ENCODE measurements at places on chromosomes 7 and 10. TPM values are rescaled to one million over a fixed set of nuclear protein-coding genes. Genes with fewer than 3 reads are reported as not detected.

DNA sequence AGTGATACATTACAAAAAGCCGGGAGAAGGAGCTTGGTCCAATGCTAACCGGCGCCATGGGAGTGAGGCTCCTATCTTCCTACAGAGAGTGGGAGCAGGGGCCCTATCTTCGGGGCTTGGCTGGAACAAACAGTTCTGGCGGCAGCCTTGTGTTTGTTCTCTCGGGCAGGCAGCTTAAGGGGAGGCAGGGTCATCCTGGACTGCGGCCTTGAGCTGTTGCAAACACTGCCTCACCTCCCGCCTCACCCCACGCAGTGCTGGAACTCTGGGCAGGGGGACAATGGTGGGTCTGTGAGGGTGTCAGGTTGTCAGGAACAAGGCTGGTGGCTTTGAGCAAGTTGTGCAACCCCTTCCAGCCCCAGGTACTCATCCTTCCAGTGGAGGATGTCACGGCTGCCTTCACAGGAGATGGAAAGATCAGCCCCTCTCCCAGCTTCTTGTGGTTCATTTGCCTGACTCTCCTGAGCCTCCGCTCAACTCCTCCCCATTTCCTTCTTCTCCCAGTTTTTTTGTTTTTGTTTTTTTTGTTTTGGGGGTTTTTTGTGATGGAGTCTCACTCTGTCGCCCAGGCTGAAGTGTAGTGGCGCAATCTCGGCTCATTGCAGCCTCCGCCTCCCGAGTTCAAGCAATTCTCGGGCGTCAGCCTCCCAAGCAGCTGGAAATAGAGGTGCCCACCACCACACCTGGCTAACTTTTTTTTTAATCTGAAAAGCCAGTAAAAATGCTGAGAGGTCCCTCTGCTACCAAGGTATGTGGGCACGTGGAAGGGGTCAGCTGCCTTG, 57.4 kb downstream of the SPOCK2 start:
- no peak for DNase-seq

- DNase-seq: no peak
Measured at GRCh38 chr7:129604713-129605437, 6.6 kb upstream of the NRF1 start.

DNA sequence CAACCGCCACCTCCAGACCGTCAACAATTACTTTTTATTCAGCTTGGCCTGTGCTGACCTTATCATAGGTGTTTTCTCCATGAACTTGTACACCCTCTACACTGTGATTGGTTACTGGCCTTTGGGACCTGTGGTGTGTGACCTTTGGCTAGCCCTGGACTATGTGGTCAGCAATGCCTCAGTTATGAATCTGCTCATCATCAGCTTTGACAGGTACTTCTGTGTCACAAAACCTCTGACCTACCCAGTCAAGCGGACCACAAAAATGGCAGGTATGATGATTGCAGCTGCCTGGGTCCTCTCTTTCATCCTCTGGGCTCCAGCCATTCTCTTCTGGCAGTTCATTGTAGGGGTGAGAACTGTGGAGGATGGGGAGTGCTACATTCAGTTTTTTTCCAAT, 146.6 kb downstream of the CHRM2 start:
- DNase-seq: no peak

DNA sequence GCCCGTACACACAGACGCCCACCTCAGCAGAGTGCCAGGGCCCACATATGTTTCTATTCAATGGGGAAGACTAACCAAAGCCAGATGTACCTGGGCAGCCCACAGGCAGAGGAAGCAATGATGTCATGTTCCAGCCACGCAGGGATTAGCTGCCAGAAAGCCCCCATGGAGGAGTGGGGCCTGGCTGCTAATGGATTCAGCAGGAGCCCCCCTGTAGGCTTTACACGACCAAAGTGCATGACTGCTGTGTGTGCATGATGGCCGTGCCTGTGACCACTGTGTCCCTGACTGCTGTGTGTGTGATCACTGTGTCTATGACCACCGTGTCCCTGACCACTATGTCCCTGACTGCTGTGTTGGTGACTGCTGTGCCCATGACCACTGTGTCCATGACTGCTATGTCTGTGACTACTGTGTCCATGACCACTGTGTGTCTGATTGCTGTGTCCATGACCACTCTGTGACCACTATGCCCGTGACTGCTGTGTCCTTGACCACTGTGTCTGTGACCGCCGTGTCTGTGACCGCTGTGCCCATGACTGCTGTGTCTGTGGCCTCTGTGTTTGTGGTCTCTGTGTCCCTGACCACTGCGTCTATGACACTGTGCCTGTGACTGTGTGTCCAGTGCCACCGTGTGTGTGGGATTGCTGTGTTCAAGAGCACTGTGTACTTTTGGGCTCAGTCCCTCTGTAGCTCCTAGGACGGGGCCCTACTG, 409.3 kb downstream of the RPS24 start:
- DNase-seq: no peak

GRCh38 chr10:114359041-114359952, 45.0 kb downstream of the AFAP1L2 start:
- no peak for DNase-seq

DNA sequence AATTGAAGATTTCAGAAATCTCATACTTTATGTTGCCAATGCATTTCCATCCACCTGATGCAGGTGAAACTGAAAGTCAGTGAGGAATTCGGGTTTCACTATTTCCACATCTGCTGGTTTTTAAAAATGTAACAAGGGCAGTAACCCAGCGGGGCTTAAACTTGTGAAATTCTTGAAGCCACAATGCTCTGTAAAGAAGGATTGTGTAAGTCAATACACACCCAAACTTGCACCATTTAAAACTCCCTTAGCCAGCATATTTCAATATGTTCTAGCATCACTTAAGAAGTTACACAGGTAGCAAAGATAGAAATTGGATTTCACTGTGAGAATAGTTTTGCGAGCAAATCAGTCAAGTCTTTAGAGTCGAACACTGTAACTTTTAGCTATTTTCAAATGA, 386.1 kb downstream of the PLXDC2 start:
- no peak for DNase-seq

GRCh38 chr10:71433768-71434744, 37.3 kb downstream of the CDH23 start:
- DNase-seq: no peak

DNA sequence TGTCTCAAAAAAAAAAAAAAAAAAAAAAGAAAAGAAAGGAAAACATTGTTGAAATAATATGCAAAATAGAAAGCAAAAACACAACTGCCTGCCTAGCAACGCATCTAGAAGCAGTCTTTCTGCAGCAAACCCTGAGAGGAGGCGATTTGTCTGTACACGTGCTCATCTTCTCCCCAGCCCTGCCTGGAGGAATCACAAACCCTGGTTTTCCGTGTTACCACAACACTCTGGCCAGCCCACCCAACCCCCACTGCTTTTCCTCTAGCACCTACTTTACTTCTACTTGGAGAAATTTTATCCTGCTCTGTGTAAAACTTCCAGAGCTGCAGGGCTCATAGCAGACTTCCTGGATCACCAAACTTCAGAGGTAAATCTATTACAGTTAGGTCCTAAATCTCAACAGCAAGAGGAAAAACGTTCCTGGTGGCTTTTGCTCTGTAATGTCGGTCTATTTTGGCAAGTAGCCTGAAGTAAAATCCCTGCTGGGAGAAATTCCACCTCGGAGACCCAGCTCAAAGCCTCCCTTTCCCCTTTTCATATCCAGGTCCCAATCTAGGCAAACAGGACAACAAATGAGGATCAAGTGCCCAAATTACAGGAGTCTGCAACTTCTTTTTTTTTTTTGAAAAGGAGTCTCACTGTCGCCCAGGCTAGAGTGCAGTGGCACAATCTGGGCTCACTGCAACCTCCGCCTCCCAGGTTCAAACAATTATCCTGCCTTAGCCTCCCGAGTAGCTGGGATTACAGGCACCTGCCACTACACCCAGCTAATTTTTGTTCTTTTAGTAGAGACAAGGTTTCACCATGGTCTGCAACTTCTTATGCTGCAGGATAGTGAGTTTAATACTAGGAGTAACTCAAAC, 91.6 kb downstream of the DNMBP start:
- DNase-seq: peak; percentile 41

DNA sequence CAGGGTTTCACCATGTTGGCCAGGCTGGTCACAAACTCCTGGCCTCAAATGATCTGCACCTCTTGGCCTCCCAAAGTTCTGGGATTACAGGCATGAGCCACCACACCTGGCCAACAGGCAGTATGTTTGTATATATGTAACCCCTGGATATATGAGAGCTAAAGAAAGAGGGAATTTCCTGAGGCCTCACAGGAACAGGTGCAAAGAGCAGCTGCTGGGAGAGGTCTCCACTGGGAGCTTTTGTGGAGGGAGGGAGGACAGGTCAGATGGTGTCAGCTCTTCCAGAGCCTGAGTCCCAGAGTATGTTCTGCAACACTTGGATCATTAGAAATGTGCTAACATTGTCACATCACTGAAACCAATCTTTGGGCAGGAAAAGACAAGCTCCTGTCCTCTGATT, 110.1 kb upstream of the KIF5B start:
- no peak for DNase-seq

DNA sequence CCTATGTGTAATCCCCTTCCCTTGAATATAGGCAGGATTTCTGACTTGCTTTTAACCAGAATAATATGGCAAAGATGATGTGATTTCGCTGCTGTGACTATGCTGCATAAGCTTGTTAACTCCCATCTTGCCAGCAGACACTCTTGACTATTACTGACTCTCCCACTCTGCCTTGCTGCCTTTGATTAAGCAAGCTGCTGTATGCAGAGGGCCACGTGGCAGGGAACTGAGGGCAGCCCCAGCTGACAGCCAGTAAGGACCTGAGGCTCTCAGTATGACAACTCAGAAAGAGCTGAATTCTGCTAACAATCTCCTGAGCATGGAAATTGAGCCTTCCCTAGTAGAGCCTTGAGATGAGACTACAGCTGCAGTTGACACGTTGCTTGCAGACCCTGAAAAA, 279.4 kb upstream of the CACNA2D1 start:
- no peak for DNase-seq

DNA sequence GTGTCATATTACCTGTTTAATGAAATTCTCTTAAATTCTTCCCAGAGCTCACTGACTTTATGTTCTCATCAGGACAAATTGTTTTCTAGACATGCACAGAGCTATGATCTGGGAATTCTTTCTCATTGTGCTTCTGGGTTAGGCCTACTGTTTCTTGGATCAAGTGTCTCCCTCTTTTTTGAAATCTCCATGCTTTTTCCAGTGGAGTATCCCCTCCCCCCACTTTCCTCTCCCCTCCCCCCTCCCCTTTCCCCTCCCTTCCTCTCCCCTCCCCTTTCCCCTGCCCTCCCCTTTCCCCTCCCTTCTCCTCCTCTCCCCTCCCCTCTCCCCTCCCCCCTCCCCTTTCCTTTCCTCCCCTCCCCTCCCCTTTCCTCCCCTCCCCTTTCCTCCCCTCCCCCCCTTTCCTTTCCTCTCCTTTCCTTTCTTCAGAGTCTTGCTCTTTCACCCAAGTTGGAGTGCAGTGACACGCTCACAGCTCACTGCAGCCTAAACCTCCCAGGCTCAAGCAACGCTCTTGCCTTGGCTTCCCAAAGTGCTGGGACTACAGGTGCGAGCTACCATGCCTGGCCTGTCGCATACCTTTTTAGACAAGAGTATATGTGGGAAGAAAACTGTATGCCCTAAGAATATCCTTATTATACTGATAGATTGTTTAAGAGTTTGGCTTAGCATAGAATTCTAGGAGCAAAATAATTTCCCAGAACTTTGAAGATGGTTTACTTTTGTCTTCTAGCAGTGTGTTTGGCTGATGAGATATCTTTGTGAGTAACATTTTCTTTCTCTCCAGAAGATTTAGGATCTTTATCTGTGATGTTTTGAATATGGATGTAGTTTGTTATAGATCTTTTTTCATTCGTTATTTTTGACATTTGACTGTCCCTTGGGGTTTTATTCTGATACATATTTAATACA, 2.5 kb downstream of the DYNC2I1 start:
- no peak for DNase-seq

DNA sequence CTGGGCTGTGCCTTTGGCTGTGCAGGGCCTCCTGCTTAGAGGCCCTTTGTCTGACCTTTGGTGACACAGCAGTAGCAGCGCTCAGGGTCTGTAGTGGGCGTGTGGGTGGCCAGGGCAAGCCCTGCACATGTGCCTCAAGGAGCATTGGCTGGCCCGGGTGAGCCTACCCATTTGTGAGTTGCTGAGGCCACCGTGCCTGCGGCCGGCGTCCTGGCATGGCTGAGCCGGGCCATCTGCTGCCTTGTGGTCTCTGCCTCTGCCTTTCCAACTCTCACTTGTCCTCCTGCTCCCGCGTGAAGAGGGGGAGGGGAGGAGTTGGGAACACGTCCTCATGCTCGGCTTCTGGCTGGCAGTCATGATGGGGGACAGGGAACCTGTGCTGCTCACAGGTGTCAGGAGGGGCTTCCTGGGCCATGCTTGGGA, 9.2 kb upstream of the ORAI2 start:
- DNase-seq: no peak

DNA sequence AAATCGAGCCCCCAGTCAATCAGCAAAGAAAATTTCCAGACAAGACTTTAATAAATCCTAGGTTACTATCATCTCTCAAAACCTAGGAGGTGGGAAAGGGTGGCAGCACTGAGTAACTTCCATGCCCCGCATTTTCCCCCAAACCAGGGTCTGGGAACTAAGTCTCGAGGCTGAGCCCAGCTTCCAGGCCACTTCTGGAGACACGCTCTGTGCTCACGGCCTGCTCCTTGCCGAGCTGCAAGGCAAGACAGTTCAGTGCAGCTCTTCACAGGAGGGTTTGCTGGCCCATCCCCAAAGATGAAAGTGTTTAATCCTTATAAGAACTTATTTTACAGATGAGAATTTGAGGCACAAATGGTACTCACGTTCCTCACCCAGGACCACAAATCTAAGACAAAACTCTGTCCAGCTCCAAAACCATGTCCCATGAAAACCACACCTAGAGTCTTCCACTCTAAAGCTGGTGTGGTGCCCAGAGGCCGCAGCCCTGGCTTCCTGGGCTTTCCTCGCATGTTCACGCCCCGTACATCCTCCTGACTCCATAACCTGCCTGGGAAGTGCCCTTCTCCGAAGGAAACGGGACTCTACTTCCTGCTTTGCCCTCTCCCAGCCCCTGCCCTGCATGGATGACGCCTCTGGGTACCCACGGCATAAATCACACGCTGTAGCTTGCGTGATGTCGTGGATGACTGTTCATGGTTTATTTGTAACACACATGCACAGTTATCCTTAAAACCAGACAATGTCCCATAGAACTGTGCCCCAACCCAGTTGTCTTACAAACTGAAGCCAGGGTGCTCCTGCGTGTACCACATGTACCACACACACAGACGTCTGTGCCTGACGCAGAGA, 201.2 kb downstream of the DIP2C start:
- DNase-seq: no peak

GRCh38 chr10:7409045-7409731, 1.6 kb downstream of the SFMBT2 start:
- DNase-seq: no peak

DNA sequence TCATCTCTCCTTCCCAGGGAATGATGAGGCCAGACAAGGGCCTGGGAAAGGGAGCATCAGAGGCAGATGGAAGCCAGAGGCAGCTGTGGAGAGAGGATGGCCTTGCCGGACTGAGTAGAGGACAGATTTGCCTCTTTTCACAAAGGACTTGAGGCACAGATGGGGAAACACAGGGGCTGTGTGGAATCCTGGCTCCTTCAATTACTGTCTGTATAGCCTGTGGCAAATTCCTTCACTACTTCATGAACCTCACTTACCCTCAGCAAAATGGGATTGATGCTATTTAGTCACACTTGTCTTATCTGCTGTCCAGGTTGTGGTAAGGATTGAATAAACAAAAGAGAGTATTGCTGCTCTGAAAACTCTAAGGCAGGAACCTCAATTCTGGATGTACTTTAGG, 40.3 kb downstream of the SLC25A28 start:
- DNase-seq: no peak

Gene EN2
- 0.20 TPM for polyA plus RNA-seq

Gene SUN3
- 0.29 TPM for polyA plus RNA-seq

Gene CDK5
- polyA plus RNA-seq: 18.1 TPM

Gene EIF5AL1
- polyA plus RNA-seq: 5.8 TPM

Gene FAM149B1
- 36.9 TPM for polyA plus RNA-seq

Gene IFIT1B
- 0.14 TPM for polyA plus RNA-seq

Gene SLC13A1
- polyA plus RNA-seq: 29.7 TPM

Gene FAM171A1
- polyA plus RNA-seq: 100.0 TPM
